Fibroblast of skin of back (primary cell): ENCODE measurements at places on chromosomes 5 and 9.

- DNase-seq, result no peak
Measured at GRCh38 chr5:172841256-172841655, 7.2 kb downstream of the ERGIC1 start.

GRCh38 chr5:107524111-107524510, 146.6 kb downstream of the EFNA5 start:
- DNase-seq, result no peak

DNA sequence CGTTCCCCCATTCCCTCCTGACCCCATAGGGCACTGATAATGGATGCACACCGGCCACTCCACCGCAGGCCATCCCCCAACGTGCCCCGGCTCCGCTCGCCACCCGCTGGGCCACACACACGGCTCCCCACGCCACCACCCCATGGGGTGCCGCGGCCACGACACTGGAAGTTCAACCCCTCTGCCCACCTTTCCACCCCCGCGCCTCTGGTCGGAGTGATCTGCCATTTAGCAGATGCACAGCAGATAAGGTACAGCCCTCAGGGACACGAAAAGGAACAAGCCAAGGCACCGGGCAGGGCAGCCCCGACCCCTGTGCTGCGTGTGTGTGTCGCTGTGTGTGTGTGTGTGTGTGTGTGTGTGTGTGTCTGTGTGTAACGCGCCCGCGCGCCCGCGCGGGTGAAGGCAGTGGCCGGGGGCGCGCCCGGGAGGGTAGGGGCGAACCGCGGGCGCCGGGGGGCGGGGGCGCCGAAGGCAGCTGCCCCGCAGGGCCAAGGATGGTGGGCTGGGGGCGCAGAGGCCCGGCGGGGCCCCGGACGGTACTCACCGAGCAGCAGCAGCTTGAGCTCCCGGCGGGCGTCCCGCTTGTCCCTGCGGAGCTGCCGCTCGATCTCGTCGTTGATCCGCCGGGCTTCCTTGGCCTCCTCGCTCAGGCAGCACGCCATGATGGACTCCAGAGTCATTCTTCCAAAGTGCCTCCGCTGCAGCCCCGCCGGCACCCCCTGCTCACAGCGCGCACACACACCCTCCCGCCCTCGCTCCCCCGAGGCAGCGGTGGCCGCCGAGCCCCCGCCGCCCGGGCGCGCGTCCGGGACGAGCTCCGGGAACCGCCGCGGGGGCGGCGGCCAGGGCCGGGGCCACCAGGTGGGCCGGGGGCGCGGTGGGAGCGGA, 813 bp downstream of the GNAQ start:
- peak; percentile 49 for DNase-seq

GRCh38 chr9:16434526-16434925, 435.9 kb downstream of the BNC2 start:
- DNase-seq, result peak; percentile 80

GRCh38 chr5:127571314-127572131, 54.1 kb downstream of the PRRC1 start:
- no peak for DNase-seq
